ENCODE measurements at places on chromosomes 5 and 9.

DNA sequence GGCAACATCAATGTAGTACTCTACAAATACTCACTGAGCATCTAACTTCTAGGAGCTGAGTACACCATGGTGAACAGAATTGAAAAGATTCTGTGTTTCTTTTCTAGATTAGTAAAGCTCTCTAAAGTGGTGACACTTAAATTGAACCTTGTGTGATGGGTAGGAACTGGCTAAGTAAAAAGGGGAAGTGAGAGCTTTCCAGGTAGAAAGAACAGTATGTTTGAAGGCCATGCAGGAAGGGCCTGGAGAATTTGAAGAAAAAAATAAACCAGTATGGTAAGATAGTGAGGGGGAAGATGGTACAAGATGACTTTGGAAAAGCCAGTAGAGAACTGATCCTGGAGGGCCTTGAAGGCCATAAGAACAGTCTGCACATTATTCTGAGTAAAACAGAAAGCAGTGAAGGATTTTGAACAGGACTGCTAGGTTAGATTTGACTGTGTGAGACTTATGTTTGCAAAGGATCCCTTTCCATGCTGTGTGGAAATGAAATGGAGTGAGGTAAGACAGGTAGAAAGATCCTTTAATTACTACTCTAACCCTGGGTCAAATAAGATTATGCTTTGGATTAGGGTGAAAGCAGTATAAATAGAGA, 46.7 kb upstream of the UBQLN1 start:
- no peak for DNase-seq

DNA sequence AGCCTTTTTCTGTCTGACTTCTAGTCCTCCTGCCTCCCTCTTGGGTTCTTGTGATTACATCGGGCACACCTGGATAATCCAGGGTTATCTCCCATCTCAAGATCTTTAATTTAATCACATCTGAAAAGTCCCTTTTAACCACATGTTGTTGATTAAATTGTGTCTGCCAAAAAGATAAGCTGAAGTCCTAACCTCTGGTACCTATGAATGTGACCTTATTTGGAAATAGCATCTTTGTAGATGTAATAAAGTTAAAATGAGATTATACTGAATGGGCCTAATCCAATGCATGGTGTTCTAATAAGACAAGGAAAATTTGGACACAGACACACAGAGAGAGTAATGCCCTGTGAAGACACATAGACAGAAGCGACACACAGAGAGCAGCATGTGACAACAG, 232.4 kb downstream of the KCTD16 start:
- DNase-seq = no peak

GRCh38 chr5:95925939-95926338, 35.7 kb downstream of the ELL2 start:
- no peak for DNase-seq

GRCh38 chr5:80284720-80285119, 28.9 kb upstream of the SERINC5 start:
- no peak for DNase-seq

DNA sequence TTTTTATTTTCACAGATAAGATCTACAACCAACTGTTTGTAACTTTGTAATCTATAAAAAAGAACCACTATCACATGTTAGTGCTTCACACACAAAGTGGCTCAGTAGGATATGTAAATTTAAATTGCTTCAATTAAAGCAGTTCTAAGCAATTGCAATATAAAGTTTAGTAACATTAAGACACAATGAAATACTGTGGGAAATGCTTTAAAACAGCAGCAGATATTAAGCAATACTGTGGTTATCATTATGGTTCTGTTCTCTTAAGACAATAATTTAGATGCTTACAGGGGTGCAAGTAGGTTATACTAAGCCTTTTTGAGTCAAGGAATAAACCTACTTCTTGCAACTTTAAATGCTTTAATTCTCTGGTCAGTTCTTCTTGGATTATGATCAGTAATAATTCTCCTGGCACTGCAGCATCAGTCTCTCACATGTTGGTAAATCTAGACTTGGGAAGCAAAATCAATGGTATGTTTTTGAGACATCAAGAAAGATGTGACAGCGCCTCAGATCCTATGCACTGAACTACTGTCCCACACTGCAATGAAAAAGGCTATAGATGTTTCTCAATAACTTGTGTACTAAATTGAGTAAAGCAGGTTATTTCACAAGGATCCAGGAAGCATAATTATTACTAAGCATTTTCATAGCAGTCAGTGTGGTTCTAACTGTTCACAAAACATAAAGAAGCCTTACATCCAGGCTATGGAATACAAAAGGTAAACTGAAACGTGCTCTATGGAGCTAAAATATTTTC, 338.7 kb upstream of the PDE4D start:
- no peak for DNase-seq

GRCh38 chr5:104513640-104514072, 951.1 kb upstream of the NUDT12 start:
- no peak for DNase-seq

DNA sequence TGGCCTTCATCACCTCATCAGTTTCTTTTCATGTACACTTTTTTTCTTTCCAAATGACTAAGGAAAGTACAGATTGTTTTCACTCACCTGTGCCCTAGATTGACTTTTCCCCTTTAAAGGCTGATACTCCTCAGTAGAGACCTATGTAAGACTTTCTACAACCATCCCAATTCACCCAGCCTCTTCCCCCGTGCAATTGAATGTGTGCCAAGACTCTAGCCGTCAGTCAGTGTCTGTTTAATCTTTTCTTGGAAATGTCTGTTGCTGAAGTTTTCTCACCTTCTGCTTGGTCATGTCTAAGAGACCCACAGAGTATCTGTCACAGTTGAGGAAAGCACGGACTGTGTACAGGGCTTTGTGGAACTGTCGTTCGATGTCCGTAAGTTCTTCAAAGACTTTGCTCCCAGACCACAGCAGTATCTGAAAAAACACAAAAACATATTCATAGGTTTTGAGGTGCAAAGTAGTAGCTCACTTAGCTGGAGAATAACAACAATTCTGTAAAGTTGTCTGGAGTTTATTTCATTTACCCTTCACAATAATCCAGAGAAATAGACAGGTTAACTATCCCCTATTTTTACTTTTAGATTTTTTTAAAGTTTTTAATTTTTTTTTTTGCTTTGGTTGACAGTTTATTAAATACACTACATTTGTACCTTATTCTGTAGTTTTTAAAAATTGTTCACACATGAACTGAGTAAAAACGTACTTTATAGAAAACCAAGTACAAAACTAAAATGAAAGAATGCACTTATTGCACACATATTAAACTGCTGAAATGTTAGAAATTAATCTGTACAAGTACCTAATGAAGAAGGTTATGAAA, 13.6 kb downstream of the PDE6A start:
- no peak for DNase-seq

- no peak for DNase-seq
Measured at GRCh38 chr5:143758750-143759149, 53.2 kb upstream of the HMHB1 start.

- no peak for DNase-seq
Measured at GRCh38 chr9:106076711-106077110, 382.4 kb downstream of the TMEM38B start.

DNA sequence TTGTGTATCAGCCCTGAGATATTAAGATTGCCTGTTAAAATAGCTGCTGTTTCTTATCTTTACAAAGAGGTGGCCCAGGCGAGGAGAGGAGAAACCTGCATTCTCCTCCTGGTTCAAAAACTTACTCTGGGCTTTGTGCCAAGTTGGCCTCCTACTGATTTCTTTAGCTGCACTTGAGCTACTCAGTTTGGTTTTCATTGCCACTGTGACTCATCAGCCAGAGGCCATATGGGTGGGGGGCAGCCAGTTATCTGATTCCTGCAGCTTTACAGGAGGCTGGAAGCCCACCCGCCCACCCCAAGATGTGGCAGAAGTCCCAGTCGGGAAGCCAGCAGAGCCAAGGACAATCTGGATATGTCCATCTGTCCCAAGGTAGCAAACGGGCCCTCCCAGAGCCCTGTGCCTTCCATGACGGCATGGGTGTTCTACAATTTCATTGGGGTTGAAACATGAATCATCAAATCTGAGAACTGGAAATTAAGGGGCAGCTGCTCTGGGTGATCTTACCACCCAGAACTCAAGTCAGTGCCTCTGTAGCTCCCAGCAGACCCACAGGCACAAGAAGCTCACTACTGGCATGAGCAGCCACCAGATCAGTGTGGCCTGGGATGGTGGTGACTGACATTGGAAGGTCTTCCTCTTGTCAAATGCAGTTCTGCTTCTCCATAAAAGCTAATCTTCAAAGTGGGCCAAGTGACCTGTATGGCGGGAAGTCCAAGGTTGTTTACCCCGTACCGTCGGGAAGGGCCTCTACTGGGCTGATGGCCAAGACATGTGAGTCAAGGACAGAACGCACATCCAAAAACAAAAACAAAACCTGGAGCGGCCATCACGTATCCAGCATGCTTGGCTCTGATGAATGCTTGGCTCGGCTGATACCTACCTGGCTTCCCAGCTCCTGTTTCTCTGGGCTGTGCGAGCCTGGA, 15.6 kb downstream of the FCN2 start:
- peak; percentile 86 for DNase-seq

- no peak for DNase-seq
Measured at GRCh38 chr5:179246227-179246626, 99.0 kb downstream of the ADAMTS2 start.

- DNase-seq = no peak
Measured at GRCh38 chr5:116989995-116990394, 415.4 kb upstream of the SEMA6A start.

DNA sequence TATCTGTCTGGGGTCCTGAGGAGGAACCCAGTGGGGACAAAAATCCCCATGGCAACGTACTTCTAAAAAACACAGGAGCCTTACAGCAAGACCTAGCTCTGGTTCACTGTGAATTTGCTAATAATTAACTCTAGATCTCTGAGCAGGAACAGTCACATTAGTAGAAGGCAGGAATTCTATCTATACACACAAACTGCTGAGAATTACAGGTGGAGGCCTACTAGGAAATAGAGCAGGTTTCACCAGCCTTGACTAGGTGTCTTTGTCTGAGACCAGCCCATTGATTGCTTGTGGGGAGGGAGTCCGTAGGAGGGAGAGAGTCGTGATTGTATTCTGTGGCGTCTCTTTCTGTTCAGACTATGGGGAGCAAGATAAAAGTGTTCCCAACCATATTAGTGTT, 44.8 kb downstream of the PRLR start:
- DNase-seq = no peak

DNA sequence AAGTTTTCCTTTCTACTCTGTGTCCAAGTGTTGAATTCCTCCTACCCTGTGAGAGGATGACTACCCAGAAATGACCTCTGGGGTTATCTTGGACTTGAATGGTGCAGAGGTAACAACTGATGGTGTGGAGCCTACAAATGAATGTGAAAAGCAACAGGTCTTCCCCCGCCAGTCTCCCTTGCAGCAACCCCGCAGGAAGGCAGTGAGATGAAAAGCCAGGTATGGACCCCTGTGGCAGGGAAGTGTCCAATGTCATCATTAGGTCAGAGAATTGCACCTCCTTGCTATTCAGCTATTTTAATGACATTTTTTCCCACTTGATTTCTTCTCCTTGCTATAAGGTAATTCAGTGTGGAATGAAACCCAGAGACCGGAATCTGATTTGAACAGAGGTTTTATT, 58.5 kb downstream of the MAT2B start:
- no peak for DNase-seq

- DNase-seq = no peak
Measured at GRCh38 chr5:38641003-38641402, 84.6 kb upstream of the LIFR start.

- DNase-seq = no peak
Measured at GRCh38 chr5:95916687-95917085, 45.0 kb downstream of the ELL2 start.

DNA sequence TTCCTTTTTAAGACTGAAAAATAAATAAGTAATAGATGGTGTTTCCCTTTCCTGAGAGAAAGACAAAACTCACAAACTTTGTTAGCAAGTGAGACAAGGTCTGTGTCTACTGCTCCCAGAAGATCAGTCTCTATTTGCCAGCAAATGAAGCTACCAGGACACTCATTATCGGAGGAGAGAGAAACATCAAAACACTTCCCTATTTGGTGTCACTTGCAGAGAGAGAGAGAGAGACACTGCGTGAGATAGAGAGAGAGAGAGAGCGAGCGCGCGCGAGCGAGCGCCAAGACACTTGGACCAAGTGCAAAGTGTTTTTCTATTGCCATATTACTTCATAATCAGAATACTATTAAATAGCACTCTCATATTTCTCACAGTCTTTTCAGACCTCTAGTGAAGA, 142.7 kb downstream of the KCNN2 start:
- DNase-seq = no peak

DNA sequence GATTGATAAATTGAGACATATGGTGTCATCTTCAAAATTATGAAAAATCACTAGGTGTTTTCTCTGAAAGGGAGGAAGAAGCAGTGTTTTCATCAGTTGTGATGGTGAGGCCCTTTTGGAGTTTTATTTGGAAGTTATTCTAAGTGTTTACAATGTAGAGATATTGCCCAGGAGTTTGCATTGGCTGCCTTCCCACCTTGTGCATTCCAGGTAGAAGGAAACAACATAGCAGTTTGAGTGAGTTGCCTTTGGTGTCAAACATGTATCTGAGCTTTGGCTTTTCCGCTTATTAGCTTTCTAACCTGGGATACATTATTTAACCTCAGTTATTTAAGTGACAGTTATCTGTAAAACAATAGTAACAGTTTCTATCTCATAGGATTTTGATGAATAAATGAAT, 122.5 kb downstream of the SCAMP1 start:
- DNase-seq = no peak

GRCh38 chr9:136499935-136500910, 17.4 kb upstream of the SEC16A start:
- no peak for DNase-seq

DNA sequence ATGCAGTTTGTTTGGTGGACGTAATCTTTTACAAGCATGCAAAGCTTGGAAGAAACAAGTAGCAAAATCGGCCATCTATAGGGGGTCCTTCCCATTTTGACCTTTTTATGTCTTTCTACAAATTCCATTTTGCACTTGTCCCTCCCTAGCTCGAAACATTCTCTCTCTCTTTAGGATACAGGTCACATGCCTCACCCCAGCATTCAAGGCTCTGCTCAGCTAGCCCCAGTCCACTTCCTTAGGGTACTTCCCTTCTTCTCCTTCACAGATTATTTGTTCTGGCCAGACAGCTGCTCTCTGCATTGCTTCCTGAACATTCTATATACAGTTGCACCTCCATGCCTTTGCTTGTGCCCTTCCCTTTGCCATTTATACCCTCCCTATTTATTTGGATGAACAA, 31.7 kb upstream of the TRIM14 start:
- DNase-seq = no peak

GRCh38 chr5:179825655-179826182, 5.0 kb downstream of the SQSTM1 start:
- no peak for DNase-seq

Measured in lower leg skin (tissue), 4 donors.